ENCODE measurements at places on chromosomes 12 and 14.

DNA sequence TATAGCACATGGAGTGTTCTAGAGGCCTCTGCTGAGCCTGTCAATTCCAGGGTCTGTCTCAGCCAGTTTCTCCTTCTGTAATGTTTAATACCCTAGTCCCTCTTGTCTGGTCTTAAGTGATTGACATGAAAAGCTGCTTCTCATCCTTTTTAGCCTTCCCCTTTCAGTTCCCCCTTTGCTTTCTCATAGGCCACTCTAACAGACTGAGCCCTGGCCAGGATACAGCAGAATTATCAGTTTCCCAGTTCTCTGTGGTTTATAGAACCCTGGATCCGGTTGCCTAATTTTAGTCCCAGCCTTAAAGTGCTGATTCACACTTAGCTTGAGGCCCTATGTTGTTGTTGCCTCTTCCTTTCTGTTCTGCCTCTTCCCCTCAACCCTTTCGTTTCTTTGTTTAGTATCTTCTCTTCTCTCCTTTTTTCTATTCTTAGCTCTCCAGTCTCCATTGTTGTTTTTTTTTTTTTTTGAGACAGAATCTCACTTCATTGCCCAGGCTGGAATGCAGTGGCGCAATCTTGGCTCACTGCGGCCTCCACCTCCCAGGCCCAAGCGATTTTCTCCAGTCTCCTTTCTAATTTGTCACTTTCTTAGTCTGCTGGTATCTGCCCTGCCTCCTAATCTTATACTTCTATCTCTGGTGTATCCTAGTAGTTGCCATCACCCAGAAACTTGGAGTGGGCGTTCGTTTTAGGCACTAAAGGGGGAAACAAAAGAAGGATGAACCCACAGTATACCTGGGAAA lies 2.9 kb upstream of the BIN2 start:
- DNase-seq, result no peak

DNA sequence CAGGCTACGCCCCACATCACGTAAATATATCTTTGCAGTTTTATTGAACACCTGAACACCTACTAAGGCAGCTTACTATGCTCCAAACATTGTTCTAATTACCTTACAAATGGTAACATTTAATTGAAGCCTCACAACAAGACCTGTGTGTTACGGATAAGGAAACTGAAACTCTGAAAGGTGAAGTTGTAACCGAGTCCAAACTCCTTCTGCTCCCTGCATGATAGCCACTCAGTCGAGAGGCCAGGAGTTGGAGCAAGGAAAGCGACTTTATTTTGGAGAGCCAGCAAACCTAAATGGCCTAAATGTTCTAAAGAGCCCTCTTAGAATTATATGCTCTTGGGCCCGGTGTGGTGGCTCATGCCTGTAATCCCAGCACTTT lies 12.6 kb upstream of the TRPV4 start:
- no peak for DNase-seq

DNA sequence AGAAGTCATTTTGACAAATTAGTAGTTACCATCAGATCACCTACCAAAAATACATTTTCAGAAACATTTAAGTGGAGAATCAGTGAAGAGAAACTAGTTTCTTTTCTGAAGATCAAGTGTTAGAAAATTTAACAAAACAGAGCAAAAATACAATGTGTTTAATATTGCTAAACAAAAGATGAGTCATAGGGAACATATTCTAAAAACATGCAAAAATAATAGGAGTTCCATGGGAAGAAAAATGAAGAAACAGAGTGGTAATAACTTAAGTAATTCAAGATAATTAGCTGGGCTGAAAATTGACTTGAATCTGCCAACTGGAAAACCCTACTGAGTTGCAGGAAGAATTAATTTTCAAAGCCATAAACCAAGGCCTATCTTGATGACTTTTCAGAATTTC lies 111.5 kb upstream of the KITLG start:
- DNase-seq, result no peak

DNA sequence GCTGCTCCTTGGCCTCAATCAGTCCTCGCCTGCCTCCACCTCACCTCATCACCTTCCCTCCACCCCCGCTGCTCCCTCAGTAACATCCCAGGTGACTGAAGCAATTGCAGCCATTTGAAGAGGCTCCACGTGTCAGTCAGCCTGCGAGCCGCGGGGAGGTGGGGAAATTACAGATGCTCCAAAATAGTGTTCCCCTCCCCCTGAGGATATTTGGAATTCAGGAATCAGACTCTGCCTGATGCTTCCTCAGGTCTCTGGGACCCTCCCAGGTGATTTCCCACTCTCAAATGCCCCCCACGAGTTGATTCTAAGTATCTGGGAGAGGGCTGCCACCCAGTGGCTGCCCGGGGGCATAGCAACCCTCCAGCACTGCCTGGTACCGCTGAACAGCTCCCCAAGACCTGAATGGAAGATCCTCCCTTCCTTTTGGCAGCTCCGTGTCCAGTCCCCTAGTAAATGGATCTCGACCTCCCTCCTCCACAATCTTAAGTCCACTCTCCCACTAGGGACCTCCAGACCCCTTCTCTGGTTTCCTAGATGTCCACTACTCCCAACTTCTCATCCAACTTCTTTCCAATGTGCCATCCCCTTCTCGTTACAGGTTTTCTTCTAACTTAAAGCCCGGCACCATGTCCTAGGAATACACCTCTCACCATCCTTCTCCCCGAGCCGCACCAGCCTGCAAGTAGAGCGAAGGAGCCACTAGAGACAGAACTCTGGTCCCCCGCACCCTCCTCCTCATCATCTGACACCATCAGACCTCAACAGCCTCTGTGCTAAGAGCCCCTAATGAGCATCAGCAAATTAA lies 1.4 kb upstream of the ASIC1 start:
- DNase-seq, result peak; percentile 49

DNA sequence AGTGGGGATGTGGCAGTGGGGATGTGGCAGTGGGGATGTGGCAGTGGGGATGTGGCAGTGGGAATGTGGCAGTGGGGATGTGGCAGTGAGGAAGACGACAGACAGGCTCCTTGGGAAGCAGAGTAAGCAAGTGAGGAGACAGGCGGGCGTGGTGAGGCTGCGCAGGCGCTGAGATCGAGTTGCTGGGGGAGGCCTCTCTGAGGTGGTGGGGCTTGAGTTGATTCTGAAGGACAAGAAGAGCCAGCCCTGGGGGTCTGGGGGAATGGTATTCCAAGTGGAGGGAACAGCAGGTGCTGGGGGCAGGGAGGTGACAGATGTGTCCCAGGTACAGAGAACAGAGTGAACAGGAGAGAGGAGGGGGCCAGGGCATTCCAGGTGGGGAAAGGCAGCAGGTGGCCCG lies 33.8 kb upstream of the TSPAN9 start:
- DNase-seq, result no peak

GRCh38 chr14:73248108-73248868 lies 11.0 kb downstream of the PAPLN start:
- DNase-seq, result no peak

DNA sequence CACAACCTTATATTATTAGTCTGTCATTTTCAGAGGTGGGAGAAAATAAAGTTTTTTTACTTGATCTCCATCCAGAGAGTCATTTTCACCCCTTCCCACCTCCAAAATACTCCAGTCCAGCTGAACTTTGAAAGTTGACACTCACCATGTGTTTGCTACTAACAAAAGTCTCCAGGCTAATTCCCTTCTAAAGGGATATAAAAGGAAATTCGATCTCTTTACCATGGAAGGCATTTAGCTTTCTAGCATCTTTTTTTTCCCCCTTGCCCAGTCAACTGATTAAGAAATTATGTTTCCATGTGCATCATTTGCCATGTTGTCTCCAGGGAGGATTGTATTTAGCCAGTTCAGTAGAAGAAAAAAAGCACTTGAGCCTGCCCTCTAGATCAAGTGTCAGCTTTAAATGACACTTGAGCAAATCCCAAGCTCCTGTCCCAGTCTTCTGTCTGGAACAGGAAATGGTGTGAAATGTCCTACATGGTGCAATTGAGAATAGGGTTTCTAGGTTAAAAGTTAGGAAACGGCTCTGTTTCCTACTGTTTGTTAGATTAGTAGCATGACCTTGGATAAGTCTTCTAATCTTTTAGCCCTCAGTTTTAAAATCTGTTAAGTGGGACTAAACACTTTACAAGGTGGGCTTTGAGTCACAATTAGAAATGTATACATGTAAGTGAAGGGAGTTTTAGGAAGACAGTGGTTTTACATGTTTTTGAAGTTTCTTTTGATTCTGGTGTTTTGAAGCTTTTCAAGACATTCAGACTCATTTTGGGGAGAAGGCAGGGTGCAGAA lies 67.2 kb downstream of the GNS start:
- no peak for DNase-seq
